ENCODE measurements at places on chromosomes 4 and X.

DNA sequence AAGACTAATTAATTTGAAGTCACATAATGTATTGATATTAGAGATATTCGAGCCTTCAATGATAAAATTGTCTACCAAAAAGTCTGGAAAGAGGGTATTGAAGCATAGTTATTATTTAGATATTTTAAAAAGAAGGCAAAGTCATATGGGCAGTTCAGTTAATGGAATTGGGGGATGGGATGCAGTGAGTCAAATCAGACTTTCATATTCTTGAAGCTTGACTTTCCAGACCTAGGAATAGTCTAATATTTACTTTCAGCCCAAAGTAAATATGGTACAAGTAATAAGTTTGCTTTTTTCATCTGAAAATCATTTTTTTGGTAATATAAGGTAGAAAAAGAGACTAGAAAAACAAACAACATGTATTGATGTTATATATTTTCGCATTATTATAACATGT lies 2017.8 kb downstream of the C4orf33 start:
- no peak for DNase-seq

- no peak for DNase-seq
Measured at GRCh38 chr4:109953556-109953955, 40.9 kb downstream of the EGF start.

GRCh38 chrX:19540076-19540475 lies 24.8 kb upstream of the MAP3K15 start:
- DNase-seq: no peak

- DNase-seq: no peak
Measured at GRCh38 chrX:108313669-108314068, 124.6 kb downstream of the COL4A6 start.

DNA sequence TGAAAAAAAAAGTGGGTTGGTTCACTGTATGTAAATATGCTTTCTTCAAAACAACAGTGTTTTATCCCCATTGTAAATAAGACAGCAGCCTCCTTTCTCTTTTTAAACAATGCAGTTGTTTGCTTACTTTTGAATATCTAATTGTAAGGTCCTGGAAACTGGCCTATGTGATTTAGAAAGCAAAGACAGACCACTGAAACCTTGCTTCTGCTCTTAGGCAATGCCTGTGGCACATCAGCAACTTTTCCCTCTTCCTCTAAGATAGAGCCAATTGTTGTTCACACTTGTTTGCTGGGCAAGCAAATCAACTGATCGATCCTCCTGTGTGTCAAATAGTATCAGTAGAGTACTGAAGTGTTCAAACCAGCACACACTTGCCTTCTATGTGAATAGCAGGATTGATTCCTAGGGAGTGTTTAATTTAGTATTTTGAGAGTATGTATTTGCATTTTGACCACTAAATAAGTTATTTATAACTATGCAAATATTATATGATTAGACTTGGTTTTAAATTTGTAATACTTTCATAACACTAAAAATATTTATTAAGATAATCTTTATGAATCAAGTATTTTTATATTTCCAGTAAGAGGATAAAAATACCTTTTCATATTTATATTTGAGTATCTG lies 55.4 kb upstream of the GRPR start:
- no peak for DNase-seq

DNA sequence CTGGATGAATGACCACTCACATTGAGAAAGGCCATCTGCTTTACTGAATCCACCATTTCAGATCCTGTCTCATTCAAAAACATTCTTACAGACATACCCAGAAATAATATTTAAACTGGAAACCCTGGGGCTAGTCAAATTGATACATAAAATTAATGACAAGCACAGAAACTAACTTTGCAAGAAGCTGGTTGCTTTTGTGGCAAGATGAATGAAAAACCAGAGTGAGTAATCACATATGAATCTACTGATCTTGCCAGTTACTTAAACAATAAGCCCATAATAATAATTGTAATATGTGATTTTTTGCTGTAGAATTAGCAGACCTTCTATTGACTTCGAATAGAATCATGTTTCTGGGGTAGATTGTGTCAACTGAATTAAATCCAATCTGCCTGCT lies 235.1 kb downstream of the PPARGC1A start:
- DNase-seq: no peak

GRCh38 chr4:95551653-95552052 lies 2.9 kb upstream of the UNC5C start:
- DNase-seq: no peak

DNA sequence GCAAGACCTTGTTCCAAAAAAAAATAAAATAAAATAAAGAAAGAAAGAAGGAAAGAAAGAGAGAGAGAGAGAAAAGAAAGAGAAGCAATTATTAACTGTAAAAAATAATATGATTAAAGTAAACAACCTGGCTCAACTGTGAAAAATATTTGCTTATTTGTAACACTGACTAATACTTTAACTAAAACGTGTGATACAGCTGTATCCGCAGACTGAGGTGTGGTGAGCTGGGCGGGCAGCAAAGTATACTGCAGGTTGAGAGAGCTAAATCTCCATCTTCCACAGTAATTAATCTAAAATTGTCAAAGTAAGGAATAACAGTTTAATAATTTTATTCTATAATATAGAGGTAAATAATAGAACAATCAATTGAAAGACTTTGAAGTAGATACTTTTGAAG lies 145.5 kb upstream of the FAM241A start:
- no peak for DNase-seq

DNA sequence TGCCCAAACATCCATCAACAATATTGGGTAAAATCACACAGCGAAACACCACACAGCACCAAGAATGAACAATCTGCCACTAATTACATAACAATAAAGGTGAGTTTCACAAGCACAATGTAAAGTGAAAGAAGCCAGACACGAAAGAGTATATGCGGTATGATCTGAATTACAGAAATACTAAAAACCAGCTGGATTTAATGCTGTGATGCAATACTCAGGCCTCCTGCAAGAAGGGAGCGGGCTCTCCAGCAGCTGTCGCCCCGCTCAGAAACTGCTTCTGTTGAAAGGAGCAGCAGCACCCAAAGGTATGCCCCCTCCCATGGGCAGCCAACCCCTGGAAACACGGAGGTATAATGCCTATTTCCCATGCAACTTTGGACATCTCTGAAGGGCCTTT lies 77.0 kb downstream of the PAPSS1 start:
- no peak for DNase-seq

DNA sequence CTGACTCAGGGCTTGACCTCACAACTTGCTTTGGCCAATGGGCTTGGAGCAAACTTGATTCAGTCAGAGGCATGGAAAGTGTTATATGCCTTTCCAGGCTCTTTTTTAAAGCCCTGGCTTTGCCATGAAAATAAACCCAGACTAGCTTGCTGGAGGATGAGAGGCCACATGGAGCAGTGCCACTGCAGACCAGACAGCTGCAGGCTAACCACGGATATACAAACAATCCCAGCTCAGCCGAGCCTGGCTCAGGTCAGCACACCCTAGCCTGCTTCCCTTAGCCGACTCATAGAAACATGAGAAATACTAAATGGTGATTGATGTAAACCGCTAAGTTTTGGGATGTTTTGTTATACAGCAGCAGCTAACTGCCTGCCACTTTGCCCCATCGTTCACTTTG lies 345.1 kb downstream of the ARHGAP10 start:
- no peak for DNase-seq

- DNase-seq: no peak
Measured at GRCh38 chr4:26589705-26590104, 5.8 kb downstream of the TBC1D19 start.

GRCh38 chr4:163895378-163896005 lies 401.0 kb downstream of the TMA16 start:
- DNase-seq: no peak

DNA sequence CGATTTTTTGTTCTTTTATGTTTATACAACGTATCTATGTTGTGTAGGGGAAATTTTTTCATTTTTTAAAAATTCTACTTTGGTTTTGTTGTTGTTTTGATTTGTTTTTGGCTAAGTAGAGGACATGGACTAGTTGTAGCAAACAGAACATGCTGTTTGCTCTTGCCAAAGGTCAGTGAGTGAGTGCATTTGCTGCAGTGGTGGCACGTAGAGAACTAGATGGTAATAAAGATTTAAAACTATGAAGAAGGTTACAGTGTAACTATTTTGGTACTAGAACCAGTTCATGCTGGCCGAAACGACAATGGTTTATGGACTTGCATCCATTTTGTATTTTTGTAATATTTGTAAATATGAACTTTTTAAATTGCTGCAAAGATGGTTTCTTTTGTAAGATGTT lies 1.9 kb upstream of the SCML1 start:
- DNase-seq: no peak

GRCh38 chrX:120291211-120291610 lies 20.1 kb downstream of the TMEM255A start:
- DNase-seq: no peak

- no peak for DNase-seq
Measured at GRCh38 chr4:94634271-94634670, 123.5 kb upstream of the BMPR1B start.

- no peak for DNase-seq
Measured at GRCh38 chrX:104430742-104431119, 135.3 kb upstream of the IL1RAPL2 start.

DNA sequence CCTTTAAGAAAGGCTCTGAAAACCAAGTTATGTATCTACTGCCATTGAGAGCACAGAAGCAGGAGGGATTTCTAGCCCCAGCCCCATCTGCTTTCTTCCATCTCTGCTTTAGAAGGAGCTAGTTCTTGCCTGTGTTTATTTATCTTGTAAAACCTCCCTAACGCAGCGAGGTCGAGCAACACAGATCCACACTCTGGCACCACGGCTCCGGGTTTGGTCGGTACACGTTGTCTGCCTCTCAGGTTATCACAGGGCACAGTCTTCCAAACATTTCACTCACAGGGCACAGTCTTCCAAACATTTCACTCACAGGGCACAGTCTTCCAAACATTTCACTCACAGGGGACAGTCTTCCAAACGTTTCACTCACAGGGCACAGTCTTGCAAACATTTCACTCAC lies 69.7 kb upstream of the TLR3 start:
- no peak for DNase-seq

- DNase-seq: no peak
Measured at GRCh38 chr4:137226900-137227299, 305.4 kb downstream of the PCDH18 start.

- DNase-seq: no peak
Measured at GRCh38 chrX:22481436-22481835, 208.7 kb downstream of the CBLL2 start.

- no peak for DNase-seq
Measured at GRCh38 chr4:25103418-25103817, 56.8 kb downstream of the SEPSECS start.

DNA sequence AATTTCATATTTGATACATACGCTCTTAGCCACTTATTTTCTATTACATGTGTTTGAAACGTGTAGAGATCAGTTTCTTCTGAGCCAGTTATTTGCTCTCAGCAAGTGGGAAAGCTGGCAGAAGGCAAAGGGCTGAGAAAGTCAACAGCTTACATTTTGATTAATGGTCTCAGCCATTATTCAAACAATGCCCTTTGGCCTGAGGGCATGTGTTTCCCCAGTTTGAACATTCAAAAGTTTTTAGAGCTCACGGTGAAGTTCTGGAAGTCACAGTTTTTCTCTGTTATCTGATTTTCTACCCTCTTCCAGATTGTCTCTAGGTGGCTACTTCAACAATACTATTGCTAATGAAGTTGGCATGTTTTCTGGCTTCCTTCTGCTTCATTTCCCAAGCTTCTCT lies 591.8 kb upstream of the CPEB2 start:
- DNase-seq: no peak

All from cerebellar nuclear complex (tissue), 1 donor.